ENCODE measurements at places on chromosomes 2 and 18.
A peak's percentile ranks its signal among the peaks of the same experiment; 100 is the strongest.

- no peaks in the 10 kb centered on the region for H3K36me3 ChIP-seq
- DNase-seq, result peak; percentile 45
- H3K4me3 ChIP-seq, result peak overlapping the region; percentile 28
- peak overlapping the region; percentile 71 for H3K27ac ChIP-seq
- no peaks in the 10 kb centered on the region for H3K27me3 ChIP-seq
- peaks cover 36% of the 10 kb centered on the region for H3K4me1 ChIP-seq
Measured at GRCh38 chr18:22347606-22348511, 69.9 kb downstream of the CTAGE1 start.

DNA sequence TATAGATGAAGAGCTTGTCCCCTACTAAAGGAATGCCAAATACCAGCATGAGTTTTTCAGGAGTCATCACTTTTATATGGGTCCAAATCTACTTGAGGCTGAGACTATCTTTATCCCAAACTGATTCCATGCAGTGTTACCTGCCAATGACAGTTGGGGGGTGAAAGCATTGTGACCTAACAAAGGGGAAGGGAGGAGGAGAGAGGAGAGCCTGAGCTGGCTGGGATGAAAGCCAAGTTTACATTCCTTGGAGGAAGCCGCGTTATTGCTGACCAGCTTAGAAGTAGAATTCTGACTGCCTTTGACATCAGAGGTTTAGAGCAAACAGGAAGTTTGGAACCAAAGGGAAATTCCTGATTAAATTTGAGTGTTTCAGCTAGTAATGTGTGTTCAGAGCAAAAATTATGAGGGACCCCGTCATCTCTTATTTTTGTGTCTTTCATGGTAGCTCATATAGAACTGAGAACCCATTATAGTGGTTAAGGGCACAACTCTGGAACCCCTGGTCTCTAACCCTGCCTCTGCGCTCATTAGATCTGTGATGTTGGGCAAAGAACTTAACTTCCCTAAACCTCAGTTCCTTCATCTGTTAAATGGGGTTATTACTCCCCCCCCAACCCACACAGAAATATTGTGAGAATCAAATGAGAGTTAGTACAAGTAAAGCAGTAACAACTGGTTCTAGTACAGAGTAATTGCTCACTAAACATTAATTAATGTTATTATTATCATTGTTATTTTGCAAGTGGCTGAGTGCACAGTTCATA is 199.3 kb upstream of the EPAS1 start:
- no peaks in the 10 kb centered on the region for H3K36me3 ChIP-seq
- H3K4me1 ChIP-seq, result no peaks in the 10 kb centered on the region
- H3K27me3 ChIP-seq, result no peaks in the 10 kb centered on the region

GRCh38 chr18:75475228-75475627 is 47.7 kb upstream of the SMIM21 start:
- DNase-seq, result no peak
- H3K4me1 ChIP-seq, result no peaks in the 10 kb centered on the region
- no peaks in the 10 kb centered on the region for H3K27me3 ChIP-seq

DNA sequence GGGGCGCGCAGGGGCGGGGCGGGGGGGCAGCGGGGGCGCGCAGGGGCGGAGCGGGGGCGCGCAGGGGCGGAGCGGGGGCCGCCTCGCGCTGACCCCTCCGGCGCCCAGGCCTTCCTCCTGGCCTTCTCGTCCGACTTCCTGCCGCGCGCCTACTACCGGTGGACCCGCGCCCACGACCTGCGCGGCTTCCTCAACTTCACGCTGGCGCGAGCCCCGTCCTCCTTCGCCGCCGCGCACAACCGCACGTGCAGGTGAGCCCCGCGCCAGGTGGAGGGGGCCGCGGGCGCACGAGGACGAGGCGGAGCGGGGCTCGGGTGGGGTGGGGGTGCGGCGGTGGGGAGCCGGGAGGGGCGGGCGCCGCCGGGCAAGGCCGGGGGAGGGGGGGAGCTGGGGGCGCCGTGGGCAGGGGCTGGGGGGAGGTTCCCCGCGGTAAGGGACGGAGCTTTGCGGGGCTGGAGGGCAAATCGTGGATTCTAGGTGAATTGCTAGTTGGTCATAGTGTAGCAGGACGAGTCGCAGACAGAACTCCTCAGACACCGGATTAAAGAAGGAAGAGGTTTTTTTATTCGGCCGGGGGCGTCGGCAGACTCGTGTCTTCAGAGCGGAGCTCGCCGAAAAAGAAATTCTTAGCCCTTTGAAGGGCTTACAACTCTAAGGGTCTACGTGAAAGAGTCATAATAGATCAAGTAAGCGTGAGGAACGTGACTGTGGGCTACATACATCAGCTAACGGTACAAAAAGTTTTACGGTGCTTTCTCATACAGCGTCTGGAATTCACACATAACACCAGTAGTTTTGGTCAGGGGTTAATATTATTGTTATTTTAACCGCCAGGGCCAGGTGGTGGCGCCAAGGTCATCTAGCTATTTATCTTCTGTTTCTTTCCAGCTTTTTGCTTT is 29.9 kb downstream of the ANO7 start:
- peak overlapping the region; percentile 49 for H3K4me3 ChIP-seq
- DNase-seq, result peak; percentile 23
- H3K27ac ChIP-seq, result no peak overlapping the region
- H3K36me3 ChIP-seq, result no peaks in the 10 kb centered on the region

DNA sequence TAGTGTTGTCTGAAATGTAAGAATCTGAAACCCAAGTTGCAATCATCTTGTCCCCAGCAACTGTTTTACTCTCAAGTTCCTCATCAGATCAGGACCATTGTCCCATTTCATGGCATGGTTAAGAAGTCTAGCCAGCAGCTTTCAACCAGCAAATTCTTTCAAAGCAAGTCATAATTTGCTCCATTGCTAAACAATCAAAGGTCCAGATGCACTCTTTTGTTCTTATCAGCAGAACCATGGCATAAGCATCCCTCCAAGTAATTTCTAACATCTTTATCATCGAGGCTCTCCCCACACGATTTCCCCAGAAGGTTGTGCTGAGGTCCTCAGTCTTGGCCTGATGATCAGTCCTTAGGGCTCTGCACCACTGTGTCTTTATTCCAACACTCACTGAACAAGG is 67.5 kb upstream of the APCDD1 start:
- no peaks in the 10 kb centered on the region for H3K4me1 ChIP-seq
- no peak for DNase-seq
- H3K36me3 ChIP-seq, result no peaks in the 10 kb centered on the region
